OCI-M1 (cell line): ENCODE measurements at places on chromosomes 3 and 15.

- no peak for DNase-seq
Measured at GRCh38 chr3:31013843-31014242, 119.4 kb upstream of the GADL1 start.

DNA sequence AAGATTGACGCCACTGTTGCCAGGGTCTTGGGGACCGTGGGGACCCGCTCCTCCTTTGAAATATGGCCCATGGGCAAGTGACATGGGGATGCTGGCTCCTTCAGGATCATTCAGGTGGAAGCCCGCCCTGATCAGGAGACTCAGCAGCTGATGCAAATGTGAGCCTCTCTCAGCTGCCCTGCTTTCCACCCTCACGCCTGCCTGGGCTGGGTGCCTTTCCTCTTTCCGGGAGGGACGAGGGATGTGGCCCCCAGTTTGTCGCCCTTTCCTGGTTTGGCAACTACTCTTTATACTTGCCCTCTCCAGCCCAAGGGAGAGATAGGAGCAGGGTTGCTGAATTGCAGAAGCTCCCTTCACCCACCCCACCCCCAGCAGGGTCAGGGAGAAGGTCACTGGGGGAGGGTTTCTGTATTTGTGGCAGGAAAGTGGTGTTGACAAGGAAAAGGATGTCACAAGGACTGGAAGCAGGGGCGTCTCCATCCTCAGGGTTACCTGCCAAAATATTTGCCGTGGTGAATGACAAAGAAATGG, 21.8 kb downstream of the DNASE1L3 start:
- peak; percentile 18 for DNase-seq

DNA sequence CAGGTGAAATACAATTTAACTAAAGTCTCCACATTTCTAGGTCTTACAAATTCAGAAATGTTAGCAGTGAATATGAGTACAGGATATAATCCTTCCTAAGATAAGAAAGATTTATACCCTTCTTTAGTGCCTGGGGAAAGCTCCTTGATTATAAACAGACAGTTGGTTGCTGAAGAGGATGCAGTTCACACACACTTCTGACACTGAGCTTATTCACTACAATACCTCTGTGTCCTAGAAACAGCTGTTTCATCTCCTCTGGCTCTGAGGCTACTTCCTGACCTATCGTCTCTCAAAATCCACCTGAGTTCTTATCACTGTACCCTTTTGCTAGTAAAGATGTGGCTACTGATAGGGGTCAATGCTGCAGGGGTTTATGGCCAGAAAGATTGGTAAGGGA, 57.1 kb downstream of the TP63 start:
- DNase-seq, result no peak

- DNase-seq, result peak; percentile 23
Measured at GRCh38 chr3:146308222-146308621, 57.3 kb upstream of the PLSCR4 start.

- DNase-seq, result no peak
Measured at GRCh38 chr15:78243491-78243941, 9.2 kb upstream of the ACSBG1 start.

DNA sequence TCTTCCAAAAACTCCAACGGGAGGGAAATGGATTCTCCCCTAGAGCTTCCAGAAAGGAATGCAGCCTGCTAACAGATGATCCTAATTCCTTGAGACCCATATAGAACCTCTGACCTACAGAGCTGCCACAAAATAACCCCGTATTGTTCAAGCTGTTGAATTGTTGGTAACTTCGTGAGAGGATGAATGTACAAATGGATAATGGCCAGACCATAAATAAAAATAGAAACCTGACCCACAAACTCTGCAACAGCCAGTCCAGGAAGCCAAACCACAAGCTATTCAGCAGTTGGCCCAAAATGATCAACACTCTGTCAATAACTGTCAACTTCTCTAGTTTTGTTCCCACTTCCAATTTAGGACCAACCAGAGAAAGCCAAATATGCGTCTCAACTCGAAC, 414.0 kb upstream of the ZNF717 start:
- DNase-seq, result peak; percentile 19

- DNase-seq, result no peak
Measured at GRCh38 chr3:42751609-42752008, 21.4 kb downstream of the CCDC13 start.

- no peak for DNase-seq
Measured at GRCh38 chr3:114756506-114757279, 390.4 kb downstream of the ZBTB20 start.

GRCh38 chr3:13014755-13015285, 58.4 kb downstream of the IQSEC1 start:
- no peak for DNase-seq

GRCh38 chr3:152938974-152939636, 104.2 kb downstream of the P2RY1 start:
- no peak for DNase-seq

- DNase-seq, result no peak
Measured at GRCh38 chr15:66756295-66756694, 54.3 kb downstream of the SMAD6 start.

DNA sequence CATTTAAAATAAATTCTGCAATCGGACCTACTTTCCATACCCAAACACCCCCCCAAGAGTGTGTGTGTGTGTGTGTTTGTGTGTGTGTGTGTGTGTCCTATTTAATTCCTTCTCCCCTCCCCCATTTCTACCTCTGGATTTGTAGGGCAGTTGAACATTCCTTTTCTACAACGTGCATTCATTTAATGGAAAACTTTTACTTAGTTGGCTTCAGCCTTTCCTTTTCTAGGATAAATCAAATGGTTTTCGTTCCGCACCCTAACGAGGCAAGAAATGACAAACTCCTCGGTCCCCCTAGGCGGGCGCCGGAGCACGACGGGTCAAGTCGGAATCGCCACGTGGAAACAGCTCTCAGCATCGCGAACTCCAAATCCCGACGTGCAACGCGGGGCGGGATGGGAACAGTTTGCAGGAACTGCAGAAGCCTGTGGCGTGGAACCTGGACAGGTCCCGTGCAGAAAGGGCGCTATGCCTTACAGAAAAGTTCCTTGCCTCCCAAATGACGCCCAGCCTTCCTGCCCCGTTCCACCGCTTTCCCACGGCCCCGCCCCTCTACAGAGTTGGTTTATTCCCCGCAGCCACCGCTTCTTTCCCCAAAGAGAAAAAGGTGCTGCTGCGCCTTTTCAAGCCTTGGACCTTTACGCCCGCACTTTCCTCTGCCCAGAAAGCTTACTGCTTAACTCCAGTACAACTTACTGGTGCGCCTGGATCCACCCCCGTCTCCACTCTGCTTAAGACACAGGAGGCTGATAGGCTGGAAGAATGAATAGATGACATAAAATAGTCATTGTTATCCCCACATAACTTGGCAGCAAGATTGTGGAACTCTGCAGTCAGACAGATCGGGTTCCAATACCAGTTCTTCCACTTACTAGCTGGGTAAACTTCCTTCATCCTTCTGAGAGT, 1.1 kb upstream of the EIF2B5 start:
- DNase-seq, result peak; percentile 87

DNA sequence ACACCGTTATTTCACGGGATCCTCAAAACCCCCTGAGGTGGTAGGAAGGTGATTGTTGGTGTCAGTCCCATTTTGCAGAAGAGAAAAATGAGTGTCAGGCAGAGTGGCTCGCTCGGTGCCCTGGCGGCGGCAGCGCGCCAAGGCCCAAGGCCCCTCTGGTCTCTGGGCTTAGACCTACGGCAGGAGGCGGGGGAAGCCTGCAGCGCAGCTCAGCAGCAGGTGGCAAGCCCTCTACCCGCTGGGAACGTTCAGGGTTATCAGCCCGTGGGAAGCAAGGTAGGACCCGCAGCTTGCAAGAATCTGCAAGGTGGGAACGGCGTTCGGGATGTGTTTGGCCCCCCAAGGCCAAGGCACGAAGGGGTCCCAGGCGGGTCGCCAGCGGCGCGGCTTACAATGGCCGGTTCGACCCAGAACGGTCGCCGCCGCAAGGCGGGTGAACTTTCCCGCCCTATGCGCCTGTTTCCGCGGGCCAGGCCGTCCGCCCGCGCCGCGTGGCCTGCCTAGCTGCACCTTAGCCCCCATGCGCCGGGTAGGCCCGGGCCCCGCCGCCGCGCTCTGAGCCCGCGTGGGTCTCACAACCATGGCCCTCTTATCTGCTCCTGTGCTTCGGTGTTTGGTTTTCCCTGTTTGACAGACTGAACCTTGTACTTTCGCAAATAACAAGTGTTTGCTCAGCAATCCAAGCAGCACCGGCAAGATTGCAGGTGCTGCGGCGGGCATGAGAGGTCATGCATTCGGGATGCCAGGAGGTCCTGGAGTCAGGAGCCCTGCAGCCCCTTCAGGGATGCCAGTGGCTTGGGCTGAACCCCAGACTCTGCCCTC, 39.7 kb downstream of the CCNL1 start:
- DNase-seq, result no peak

DNA sequence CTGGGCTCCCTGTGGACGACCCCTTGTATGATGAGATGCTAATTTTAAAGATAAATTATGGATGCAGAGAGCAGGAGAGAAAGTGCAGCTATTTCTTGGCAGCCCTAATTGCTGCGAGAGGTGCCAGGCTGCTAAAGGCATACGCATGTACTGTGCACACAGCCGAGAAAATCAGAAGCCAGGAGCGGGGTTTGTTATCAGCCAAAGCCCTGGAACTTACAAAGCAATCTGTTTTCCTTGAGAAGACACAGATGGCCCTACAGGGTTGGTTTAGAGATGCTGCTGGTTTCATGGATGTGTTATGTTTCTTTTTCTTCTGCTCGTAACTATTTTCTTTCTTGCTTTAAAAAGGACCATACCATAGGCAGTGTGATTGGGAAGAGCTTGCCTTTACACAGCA, 11.7 kb upstream of the CCK start:
- no peak for DNase-seq

- peak; percentile 62 for DNase-seq
Measured at GRCh38 chr15:42121021-42121420, 26.7 kb upstream of the PLA2G4D start.

DNA sequence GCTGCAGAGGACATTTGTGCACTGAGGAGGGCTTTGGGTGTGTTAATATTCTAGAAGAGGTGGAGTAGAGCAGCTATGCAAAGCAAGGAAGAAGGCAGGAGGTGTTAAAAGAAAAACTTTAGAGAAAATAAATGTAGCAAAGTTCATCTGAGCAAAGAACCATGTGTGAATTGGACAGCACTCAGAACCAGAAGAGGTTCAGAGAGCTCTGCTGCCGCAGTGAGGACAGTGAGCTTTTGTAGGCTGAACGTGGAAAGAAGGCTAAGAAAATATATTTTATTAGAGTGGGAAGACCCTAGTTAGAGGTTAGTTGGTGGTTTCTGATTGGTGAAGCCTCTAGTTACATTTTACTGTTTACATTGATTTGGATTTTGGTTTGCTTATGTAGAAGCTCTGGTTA, 50.7 kb downstream of the ST6GAL1 start:
- no peak for DNase-seq

- no peak for DNase-seq
Measured at GRCh38 chr3:106276755-106277612, 408.2 kb upstream of the CBLB start.

DNA sequence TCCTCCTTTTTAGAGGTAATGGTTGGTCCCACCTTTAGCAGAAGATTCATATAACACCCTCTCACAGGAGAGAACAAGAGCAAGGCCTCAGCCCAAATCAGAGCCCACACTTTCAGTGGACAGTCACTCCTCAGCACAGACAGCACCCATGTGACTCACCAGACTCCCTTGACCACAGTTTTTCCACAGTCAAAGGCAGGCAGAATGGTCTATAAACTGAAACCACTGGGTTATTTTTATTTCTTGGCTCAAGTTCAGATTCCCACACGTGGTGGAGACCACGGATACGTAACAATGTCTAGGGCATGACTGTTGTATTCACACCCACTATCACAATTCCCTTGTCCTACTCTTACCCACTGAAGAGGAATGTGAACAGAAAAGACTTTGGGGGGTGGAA, 237.8 kb upstream of the UBE2E1 start:
- peak; percentile 36 for DNase-seq

GRCh38 chr15:77527164-77527778, 105.4 kb downstream of the LINGO1 start:
- DNase-seq, result no peak

DNA sequence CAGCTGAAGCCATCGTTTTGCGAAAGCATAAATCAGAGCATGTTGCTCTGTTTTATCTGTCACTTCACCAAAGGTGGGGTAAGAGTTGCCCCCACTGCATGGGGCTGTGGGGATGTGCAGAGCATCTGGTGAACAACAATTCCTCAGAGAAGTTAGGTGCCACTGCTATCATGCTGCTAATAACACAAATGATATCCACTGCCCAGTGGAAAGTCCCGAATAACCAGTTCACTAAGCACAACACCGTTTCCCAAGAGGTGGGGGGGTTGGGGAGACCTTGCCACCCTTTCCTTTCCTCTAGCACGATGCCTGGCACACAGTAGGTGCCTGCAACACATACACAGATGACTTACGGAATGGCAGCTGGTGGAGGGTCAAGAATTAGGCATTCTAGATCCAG, 38.6 kb downstream of the FAM3D start:
- DNase-seq, result no peak

GRCh38 chr3:53478921-53479664, 15.3 kb upstream of the CACNA1D start:
- no peak for DNase-seq

GRCh38 chr3:42194943-42195510, 71.0 kb downstream of the CCK start:
- DNase-seq, result no peak

DNA sequence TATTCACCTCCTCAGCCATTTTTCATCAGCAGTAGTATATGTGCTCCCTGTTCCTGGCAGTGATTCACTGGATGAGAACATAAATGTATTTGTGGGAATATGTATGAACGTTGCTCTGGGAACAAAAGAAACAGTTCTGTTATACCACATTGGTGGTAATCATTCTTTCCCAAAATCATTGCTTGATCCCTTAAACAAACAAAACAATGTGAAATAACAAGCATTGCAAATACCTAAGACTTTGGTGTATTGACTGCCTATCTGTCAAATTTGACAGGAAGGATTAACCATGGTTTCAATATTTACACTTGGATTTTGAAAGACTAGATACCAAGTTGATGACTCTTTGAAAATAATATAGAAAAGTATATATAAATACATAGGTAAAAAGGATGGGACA, 284.1 kb downstream of the FHIT start:
- DNase-seq, result no peak

GRCh38 chr3:24662449-24663345, 168.0 kb upstream of the THRB start:
- DNase-seq, result no peak

GRCh38 chr3:120820748-120821147, 78.2 kb downstream of the GTF2E1 start:
- DNase-seq, result no peak
